Calu3 (cell line): ENCODE measurements at places on chromosomes 3 and 15.

DNA sequence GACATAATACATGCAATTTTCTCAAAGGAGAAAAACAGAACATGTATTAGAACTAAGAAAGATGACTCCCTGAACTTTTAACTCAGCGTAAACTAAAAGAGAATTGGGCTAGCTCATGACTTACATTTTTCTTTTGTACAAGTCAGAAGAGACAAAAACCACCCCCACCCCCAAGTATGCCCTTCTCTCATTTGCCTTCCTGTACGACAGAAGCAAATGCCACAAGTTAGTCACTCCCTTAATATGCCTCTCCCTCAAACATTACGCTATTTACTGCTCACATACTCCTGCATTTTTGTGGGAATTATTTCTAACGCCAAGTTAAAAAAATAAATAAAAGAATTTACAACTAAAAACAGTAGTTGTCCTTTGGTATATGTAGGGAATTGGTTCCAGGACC lies 22.0 kb downstream of the CPEB1 start:
- H3K36me3 ChIP-seq: no peaks in the 10 kb centered on the region
- DNase-seq: no peak
- peaks cover 10% of the 10 kb centered on the region for H3K4me1 ChIP-seq
- no peak overlapping the region for H3K4me3 ChIP-seq

DNA sequence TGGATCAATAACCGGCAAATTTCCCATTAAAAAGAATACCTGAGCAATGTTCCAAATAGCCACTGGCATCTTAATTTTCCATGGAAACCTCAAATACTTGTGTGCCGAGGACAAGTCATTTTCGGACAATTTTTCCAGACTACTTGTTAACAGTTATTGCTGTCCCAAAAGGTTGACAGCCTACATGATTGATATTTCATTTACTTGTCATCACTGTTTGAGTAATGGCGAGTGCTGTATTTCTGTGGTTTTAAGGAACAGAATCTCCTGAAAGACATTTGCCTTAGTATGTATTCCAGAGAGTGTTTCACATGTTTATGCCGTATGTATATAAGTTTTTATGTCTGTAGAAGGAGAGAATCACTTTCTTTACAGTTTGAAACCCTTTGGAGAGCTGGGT lies 36.7 kb downstream of the MAP2K5 start:
- DNase-seq: no peak
- H3K27ac ChIP-seq: no peak overlapping the region
- H3K4me3 ChIP-seq: no peak overlapping the region
- no peaks in the 10 kb centered on the region for H3K36me3 ChIP-seq
- no peaks in the 10 kb centered on the region for H3K27me3 ChIP-seq

GRCh38 chr15:63387748-63388493 lies 6.3 kb upstream of the CA12 start:
- DNase-seq: no peak
- no peak overlapping the region for H3K27ac ChIP-seq
- H3K4me1 ChIP-seq: peaks cover 77% of the 10 kb centered on the region
- H3K27me3 ChIP-seq: peaks cover 7% of the 10 kb centered on the region
- H3K36me3 ChIP-seq: peaks cover 9% of the 10 kb centered on the region

DNA sequence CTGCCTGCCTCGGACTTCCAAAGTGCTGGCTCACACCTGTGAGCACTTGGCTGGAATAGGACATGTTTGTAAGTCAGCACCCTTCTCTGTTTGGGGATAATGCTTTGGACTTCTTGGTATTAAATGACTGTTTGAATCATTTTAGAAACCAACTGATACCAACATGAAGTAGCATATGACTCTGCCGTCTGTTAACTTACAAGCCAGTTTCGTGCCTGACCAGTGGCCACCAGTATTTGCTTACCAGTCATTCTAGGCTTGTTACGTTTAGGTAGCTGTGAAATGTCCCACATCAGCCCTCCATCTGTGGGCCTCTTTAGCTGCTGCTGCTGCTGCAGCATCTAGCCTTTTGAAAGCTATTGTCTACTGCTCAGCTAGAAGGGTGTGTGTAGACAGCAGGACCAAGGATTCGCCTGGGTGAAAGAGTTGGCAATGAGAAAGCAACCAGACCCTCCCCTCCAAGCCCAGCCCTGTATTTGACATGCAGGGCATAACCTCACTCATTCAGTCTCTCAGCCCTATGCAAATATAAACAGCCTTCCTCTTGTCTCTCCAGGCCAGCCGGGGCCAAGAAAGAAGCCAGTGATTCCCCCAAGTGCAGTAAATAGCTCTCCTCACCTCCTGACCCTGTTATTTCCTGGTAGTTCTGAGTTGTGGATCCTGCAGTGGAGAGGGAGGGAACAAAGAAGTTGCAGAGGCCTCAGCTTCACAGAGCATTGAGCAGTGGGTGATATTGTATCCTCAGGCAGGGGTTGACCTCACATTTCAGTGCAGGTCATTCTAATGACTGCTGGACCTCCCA lies 51.0 kb downstream of the NKIRAS1 start:
- H3K4me1 ChIP-seq: peaks cover 11% of the 10 kb centered on the region
- no peak overlapping the region for H3K4me3 ChIP-seq
- no peak overlapping the region for H3K27ac ChIP-seq
- H3K36me3 ChIP-seq: no peaks in the 10 kb centered on the region

DNA sequence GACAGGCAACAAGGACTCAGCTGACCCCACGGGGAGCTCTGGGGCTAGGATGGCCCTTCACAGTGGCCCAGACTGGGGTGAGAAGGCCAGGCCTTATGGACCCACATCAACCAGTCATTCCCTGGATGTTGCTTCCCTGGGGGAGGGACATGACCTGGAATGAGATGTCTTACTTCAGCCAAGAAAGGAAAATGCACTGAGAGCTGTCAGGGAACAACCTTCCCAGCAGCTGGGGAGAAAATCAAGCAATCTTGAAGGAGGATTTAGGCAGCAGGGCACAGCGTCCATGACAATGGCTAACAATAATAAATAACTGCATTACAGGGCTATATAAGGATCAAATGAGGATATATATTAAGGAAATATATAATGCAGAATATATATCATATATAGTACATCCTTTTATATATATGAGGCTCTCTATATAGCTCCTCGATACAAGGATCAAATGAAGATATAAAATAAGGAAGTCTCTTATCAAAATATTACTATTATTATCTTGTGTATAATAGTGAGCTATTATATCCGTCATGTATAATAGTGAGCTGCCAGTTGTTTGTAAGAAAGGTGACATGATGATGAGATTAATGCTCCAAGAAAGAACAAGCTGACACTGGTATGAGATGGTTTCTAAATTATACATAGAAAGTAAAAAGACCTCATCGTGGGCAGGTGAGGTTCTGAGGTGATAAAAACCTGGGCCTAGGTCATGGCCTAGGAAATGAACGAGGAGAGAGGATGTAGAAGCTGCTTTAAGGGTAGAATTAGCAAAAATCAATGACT lies 117.8 kb upstream of the LIPC start:
- peaks cover 8% of the 10 kb centered on the region for H3K4me1 ChIP-seq
- no peaks in the 10 kb centered on the region for H3K27me3 ChIP-seq
- no peak for DNase-seq
- no peak overlapping the region for H3K4me3 ChIP-seq
- no peak overlapping the region for H3K27ac ChIP-seq
- peaks cover 4% of the 10 kb centered on the region for H3K36me3 ChIP-seq

- H3K27ac ChIP-seq: peak overlapping the region; percentile 91
- H3K4me1 ChIP-seq: peaks cover 54% of the 10 kb centered on the region
- H3K4me3 ChIP-seq: peak overlapping the region; percentile 93
- no peak for DNase-seq
- no peaks in the 10 kb centered on the region for H3K27me3 ChIP-seq
Observed at GRCh38 chr3:112086875-112087524, 811 bp downstream of the C3orf52 start.

- no peaks in the 10 kb centered on the region for H3K36me3 ChIP-seq
- no peaks in the 10 kb centered on the region for H3K27me3 ChIP-seq
- DNase-seq: peak; percentile 41
- peaks cover 9% of the 10 kb centered on the region for H3K4me1 ChIP-seq
- H3K27ac ChIP-seq: no peak overlapping the region
Observed at GRCh38 chr3:152650177-152650576, 184.8 kb upstream of the P2RY1 start.

DNA sequence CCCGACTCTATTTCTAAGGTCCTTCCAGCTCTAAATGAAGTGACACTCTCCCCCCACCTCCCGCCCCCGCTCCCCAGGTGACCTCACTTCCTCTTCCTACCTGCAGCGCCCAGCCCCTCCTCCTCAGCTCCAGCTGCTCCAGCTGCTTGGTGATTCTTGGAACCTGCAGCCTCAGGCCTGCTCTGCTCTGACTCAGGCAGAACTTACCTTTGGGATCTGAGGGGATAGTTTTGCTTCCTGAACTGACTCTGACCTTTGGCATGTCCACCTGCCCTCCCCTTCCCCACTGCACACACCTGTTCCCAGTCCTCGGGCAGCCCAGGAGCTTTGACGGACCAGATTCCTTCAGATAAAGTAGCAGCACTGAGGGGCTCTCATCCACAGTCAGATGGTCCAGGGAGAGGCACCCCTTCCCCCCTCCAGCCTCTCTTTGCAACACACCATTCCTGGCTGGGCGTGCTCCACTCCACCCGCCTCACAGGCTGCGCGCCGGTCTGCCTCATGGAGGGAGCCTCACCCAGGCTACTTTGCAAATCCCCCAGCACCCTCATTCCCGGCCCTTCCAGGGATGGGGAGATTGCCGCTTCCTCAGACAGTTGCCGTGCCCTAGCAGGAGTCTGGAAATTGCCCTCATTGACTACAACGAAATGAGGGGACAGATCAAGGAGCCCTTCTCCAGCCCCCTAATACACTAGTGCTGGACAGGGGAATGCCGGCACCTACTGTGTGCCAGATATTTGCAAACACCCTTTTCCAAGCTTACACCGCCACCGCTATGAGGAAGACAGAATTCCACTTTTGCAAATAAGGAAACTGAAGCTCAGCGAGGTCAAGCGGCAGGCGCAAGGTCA lies 692 bp upstream of the C15orf39 start:
- H3K27me3 ChIP-seq: no peaks in the 10 kb centered on the region
- peak overlapping the region; percentile 79 for H3K27ac ChIP-seq

GRCh38 chr15:91849749-91850161 lies 3.8 kb upstream of the SLCO3A1 start:
- peaks cover 32% of the 10 kb centered on the region for H3K36me3 ChIP-seq
- H3K27ac ChIP-seq: no peak overlapping the region
- peaks cover 24% of the 10 kb centered on the region for H3K27me3 ChIP-seq
- no peak for DNase-seq

- H3K36me3 ChIP-seq: no peaks in the 10 kb centered on the region
- no peak overlapping the region for H3K27ac ChIP-seq
- DNase-seq: no peak
- H3K4me1 ChIP-seq: no peaks in the 10 kb centered on the region
- no peaks in the 10 kb centered on the region for H3K27me3 ChIP-seq
Observed at GRCh38 chr3:136311968-136312367, 61.8 kb downstream of the PCCB start.

- H3K27ac ChIP-seq: peak overlapping the region; percentile 61
- no peak for DNase-seq
- no peak overlapping the region for H3K4me3 ChIP-seq
- no peaks in the 10 kb centered on the region for H3K27me3 ChIP-seq
- peaks cover 100% of the 10 kb centered on the region for H3K36me3 ChIP-seq
Observed at GRCh38 chr15:100905850-100906249, 13.3 kb upstream of the LRRK1 start.

GRCh38 chr3:128753715-128754114 lies 27.7 kb downstream of the RAB7A start:
- DNase-seq: no peak
- peaks cover 17% of the 10 kb centered on the region for H3K36me3 ChIP-seq
- H3K4me1 ChIP-seq: peaks cover 21% of the 10 kb centered on the region
- no peak overlapping the region for H3K27ac ChIP-seq
- no peaks in the 10 kb centered on the region for H3K27me3 ChIP-seq

DNA sequence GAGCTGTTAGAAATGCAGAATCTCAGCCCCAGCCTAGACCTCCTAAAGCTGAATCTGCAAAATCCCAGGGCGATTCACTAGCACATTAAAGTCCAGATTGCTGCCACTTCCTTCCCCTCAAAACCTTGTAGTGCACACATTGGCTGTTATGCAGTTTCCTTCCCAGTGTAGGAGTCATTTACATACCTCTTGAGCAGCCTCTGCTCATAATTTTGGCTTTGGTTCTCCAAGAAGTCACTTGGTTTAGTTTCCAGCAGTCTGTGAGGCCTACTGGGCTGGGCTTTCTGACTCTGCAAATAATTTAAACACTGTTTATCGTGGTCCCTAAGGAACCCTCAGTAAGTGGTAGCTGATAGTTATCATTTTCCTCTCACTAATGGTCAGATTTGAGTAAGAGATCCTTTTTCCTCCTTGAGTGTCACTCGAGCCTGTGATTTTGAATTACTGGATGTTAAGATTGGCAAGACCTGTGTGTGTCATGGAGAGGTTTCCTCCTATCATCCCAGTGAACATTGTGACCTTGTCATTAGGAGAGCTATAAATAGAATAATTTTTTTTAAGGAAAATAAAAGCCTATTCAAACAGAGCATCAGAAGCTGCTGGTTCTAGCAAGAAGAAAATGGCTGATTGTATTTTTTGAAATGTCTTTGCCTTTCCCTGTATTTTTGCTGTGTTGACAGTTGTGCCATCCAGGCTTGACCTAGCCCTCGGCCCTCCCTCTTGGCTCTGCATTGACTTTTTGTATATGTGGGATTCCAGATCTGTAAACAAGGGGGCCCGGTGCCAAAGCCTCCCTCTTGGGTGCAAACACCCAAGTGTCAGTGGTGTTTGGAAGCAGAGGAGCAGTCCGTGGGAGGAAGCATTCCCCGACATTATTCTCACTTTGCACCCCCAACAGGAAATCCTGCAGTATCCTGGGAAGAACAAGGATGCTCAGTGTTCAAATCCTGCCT lies 134.8 kb upstream of the ANKRD28 start:
- H3K4me1 ChIP-seq: no peaks in the 10 kb centered on the region
- no peaks in the 10 kb centered on the region for H3K27me3 ChIP-seq
- DNase-seq: no peak

DNA sequence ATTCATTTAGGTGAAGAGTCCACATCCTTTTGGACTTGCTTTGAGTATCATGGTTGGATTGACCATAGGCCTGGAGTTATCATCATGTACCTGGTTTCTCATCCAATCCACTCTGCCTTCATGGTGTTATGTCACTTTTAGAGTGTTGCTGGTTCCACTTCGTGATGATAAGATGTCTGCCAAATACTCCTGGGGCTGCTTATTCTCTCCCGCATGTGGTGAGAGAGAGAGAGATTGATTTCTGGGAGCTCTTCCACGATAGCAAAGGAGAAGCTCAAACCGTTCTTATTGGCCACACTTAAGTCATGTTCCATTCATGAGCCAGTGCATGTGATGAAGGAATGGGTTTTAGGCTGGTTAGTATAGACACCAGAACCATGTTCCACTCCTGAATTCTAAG lies 47.6 kb downstream of the MITF start:
- DNase-seq: no peak
- no peak overlapping the region for H3K4me3 ChIP-seq
- peaks cover 26% of the 10 kb centered on the region for H3K4me1 ChIP-seq
- H3K27ac ChIP-seq: no peak overlapping the region

- peaks cover 21% of the 10 kb centered on the region for H3K27me3 ChIP-seq
- no peaks in the 10 kb centered on the region for H3K4me1 ChIP-seq
- DNase-seq: no peak
- no peak overlapping the region for H3K27ac ChIP-seq
- H3K4me3 ChIP-seq: no peak overlapping the region
- H3K36me3 ChIP-seq: no peaks in the 10 kb centered on the region
Observed at GRCh38 chr15:45799508-45799907, 164.7 kb downstream of the SQOR start.

GRCh38 chr15:33442449-33442848 lies 131.7 kb downstream of the RYR3 start:
- no peak overlapping the region for H3K4me3 ChIP-seq
- no peak overlapping the region for H3K27ac ChIP-seq
- no peaks in the 10 kb centered on the region for H3K27me3 ChIP-seq
- DNase-seq: no peak
- H3K36me3 ChIP-seq: no peaks in the 10 kb centered on the region
